ENCODE measurements at places on chromosomes 16 and 17.

- DNase-seq, result no peak
Measured at GRCh38 chr16:25097276-25097975, 14.1 kb upstream of the LCMT1 start.

DNA sequence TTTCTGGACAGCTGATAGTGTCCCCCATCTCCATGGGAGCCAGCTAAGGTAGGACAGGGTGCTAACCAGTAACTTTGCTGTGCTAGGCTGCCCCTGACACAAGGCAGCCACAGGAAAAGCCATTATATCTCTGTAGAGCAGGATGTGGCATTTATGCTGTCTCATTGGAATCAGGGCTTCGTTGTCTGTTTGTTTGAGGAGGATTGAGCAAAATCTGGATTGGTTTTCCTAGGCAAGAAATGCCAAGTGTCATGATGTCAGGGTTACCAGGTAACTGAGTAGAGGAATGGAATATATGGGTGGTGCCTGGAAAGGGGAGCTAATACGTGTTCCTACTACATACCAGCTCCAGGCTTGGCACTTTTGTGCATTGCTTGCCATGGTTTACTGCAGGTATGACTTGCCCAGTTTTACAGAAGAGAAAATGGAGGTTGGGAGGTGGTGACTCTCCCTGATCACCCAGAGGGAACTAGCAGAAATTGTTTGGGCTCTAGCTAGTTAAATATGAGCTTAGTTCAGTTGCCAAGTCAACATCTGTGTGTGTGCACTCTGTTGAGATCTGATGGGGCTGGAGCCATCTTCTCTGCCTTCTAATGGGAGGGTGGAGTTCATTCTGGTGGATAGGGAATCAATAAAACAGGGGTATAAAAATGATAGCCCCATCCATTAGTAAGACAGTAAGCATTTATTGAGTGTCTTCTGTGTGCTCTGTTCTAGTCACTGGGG lies 33.9 kb downstream of the GNAO1 start:
- no peak for DNase-seq

DNA sequence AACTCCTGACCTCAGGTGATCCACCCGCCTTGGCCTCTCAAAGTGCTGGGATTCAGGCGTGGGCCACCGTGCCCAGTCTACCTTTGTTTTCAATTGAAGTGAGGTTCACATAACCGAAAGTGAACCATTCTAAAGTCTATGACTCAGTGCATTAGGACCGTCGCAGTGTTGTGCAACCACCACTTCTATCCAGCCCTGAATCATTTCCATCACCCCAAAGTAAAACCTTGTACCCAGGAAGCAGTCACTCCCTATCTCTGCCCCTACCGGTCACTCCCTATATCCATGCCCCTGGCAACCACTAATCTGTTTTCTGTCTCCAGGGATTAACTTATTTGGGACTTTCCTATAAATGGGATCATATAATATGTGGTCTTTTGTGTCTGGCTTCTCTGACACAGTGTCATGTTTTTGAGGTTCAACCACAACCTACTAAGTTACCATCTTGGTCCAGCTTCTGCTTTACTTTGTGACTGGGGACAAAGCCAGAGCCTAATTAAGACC lies 28.3 kb upstream of the CDC42EP4 start:
- DNase-seq, result no peak

- no peak for DNase-seq
Measured at GRCh38 chr16:57622361-57623250, 5.8 kb upstream of the ADGRG1 start.

DNA sequence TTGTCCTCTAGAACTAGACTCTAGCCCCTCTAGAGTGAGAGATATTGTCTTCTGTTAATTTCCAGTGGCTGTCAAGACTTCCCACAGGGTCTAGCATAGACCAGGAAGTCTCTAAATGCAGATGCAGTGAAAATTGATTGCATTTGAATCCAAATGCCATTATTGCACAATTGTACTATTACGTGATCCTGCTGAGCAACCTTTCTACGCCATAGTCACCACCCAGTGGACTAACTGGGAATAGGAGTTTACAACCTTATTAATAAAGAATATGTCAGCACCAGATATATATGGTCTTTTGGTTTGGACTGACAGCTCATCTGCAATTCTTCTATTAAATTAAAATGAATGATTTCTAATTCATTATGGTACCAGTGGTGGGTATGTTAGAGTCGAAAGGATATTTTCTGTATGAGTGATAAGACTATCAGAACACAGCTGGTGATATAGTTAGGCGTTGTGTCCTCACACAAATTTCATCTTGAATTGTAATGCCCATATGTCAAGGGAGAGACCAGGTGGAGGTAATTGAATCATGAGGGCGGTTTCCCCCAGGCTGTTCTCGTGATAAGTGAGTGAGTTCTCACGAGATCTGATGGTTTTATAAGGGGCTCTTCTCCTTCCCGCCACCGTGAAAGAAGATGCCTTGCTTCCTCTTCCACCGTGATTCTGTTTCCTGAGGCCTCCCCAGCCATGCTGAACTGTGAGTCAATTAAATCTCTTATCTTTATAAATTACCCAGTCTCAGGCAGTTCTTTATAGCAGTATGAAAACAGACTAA lies 138.9 kb upstream of the CA10 start:
- DNase-seq, result no peak

DNA sequence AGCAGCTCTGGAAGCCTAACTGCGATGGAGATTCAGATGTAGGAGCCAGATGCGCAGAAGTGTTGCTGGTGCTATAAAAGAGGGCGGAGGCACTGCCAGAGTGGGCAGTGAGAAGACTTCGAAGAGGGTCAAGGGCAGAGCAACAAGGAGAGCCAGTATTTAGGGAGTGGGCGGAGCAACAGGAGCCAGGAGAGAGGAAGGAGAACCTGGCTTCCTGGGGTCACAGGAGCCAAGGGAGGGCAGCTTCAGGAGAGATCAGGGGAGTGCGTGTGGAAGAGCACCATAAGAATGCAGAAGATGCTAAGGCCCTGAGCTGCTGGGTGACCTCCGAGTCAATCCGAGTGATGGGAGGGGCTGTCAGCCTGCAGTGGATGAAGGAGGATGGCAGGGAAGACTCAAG lies 14.4 kb upstream of the MRPS23 start:
- DNase-seq, result no peak

GRCh38 chr16:66093191-66093590 lies 273.3 kb upstream of the CDH5 start:
- DNase-seq, result no peak

DNA sequence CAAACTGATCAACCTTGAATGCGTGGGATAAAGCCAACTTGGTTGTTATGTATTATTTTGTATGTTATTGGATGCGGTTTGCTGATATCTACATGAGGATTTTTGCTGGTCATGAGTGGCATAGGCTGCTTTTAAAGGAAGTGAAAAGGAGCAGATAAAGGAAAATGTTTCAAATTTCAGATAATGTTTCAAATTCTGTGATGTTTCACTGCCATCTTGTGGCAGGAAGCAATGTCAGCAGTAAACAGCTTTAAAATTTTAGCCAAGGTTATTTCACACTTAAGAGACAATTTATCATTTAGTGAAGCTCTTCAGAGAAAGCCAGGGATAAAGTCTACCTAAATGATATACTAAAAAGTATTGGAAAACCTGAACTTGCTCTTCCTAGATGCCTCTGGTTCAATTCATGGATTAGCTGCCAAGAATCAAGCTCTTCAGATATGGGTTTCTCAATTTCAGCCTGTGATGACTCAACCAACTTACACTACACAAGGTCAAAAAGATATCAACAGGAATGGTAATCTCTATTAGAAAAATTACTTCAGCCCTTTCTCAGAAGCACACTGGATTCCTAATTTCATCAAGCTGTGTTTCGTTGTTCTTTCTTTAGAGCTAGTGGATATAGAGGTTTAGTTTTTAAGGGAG lies 136.0 kb upstream of the C17orf78 start:
- no peak for DNase-seq

- no peak for DNase-seq
Measured at GRCh38 chr17:66655861-66656260, 179.1 kb upstream of the CACNG5 start.

DNA sequence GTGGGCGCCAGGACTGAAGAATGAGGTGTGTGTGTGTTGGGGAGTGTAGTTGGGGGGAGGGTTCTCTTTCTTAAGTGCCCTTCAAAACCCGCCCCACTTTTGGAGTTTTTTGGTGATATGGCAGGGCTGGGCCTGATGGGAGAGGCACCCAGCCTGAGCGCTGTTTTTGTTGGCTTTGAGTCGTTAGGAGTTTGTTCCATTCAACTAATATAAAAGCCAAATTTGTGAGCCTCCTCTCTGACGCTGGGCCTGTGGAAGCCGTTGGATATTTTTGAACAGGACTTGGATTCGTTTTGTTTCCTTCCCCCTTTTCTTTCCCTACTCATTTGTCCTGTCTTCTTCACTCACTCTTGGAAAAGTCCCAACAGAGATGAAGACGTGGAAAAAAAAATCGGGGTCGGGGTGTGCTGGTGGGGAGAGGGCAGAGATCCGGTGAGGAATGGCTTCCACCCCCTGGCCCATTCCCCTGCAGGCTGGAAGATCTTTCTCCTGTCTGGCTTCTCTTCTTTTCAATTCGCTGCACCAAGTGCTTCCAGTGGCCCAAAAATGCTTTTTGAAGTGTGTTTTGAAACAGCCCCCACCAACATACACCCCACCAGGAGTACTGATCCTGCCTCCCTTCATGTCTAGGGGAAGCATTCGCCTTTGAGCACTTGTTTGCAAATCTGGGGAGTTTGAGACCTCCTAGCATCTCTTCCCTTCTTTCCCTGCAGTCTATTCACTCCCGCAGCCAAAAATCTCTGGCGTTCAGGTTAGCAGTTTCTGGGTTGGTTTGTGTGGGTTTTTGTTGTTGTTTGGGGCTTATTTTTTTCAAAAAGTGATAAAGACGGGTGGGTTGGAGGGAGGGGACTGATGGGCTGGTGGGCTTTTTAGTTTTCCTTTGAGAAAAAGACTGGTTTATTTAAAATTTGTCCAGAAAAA lies 2.6 kb downstream of the FZD2 start:
- no peak for DNase-seq

DNA sequence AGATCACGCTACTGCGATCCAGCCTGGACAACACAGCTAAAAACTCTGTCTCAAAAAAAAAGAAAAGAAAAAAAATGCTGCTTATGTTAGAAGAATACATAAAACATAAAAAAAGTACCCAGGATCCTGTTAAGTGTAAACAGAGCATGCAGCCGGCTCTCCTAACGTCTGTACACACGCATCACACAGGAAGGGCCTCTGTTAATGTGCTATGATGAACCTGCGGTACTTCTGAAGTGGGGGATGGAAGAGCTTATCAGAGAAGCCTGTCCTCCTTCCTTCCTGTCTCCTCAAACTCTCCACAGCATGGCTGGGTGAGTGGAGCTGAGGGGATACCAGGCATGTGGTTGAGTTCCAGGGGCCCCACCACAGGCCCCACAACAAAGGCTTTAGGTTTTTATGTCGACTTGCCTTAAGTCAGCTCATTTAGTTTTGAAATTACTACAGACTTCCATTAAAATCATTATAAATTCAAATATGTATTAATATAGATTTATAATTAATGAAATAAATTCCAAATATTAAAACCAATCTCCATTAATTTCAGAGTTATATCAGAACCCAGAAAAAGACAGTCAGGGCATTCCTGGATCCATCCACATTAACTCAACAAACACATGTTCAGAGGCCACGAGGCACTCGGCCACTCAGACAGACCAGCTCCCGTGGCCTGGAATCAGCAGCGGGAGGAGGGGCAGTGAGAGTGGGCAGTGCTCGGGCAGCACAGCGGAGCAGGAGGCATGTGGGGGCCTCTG lies 11.7 kb downstream of the CCDC57 start:
- DNase-seq, result no peak

- no peak for DNase-seq
Measured at GRCh38 chr17:10574324-10574723, 24.9 kb upstream of the MYH2 start.

DNA sequence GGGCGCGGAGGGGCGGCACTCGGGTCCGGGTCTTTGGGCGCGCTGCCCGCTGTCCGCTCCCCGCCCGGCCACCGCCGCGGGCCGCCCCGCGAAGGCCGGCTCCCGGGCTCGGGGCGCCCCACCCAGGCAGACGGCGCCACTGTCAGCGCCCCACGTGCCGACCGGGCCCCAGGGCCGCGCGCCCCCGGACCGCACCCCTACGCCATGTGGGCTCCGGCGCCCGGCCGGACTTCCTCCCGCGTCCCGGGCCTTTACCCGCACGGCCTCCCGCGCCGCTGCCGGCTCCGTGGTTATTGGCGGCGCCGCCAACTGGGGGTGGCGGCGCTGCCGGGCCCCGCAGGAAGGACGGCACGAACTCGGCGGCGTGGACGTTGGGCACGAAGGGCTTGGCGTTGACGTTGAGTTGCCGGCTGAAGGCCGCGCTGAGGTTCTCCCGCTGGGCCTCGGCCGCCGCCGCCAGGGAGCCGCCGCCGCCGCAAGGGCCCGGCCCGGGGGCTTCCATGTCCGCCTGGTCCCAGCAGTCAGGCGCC lies 577 bp downstream of the GSPT1 start:
- DNase-seq, result peak; percentile 67

- peak; percentile 70 for DNase-seq
Measured at GRCh38 chr16:85428168-85428898, 184.8 kb upstream of the GSE1 start.

DNA sequence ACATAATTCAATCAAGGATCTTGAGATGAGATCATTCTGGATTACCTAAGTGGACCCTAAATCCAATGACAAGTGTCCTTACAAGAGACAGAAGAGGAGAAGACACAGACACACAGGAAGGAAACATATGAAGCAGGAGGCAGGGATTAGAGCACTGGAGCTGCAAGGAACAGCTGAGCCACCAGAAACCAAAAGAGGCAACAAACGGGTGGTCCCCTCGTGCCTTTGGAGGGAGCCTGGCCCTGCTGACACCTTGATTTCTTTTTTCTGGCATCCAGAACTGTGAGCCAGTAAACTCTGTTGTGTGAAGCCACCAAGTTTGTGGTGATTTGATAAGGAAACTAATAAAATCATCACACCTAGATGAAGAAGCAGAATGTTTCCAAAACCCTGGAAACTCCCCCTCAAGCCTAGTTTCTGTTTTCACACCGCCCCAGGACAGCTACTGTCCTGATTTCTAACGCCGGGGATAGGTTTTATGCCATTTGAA lies 115.2 kb downstream of the PITPNC1 start:
- DNase-seq, result no peak

- DNase-seq, result no peak
Measured at GRCh38 chr17:40791111-40791510, 8.6 kb downstream of the KRT28 start.

DNA sequence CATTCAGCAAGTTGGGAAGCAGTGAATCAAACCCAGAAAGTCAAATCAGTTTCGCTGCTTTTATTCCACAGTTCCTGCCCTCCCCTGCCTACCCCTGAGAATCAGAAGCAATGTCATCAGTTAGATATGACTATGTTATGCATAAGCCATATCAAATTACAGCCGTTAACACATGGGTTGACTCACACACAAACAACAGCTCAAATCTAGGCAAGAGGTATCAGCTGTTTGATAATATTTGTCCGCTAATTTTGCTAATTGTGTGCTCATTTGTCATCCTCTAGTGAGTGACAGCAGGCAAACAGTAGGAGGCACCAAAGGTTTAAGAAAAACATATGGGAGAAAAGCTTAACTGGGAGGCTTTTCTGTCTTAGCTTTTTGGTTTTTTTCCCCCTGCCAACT lies 327.4 kb upstream of the CCL2 start:
- DNase-seq, result no peak

GRCh38 chr16:11452298-11452697 lies 107.0 kb downstream of the RMI2 start:
- DNase-seq, result no peak
